ENCODE measurements at places on chromosomes 7 and 10. TPM values are rescaled to one million over a fixed set of nuclear protein-coding genes. Genes with fewer than 3 reads are reported as not detected.

The CACNA2D1 gene
- total RNA-seq: not detected

DNA sequence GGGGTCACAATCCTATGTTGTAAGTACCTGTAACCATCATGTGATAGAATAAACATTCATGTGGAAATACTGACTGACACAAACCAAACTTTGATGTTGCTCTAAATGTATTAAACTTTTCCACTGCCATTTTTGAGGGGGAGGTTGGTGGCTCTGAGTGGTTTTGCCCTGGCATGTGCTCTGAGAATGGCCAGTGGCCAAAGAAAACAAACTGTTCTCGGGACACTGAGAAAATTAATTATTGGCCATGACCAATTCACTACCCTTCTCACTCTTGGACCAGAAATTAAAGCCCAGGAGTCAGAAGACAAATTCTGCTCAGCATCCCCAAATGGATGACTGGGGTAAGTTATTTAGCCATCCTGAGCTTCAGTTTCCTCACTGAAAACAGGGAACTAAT is 195.9 kb downstream of the XPNPEP1 start:
- DNase-seq: no peak

DNA sequence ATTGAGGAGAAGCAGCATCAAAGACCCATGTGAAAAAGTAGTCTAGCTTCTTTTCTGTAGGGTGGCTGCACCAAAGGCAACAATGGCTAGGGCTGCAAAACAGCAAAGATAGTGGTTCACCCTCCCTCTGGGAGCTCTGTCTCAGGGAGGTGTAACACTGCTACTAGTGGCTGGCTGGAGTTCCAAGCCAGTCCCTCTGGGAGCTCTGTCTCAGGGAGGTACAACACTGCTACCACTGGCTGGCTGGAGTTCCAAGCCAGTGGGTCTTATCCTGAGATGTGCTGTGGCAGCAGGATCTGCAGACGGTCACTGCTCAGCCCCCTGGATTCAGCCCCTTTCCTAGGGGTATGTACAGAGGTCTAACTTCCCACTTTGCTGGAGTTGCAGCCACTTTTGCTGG is 37.9 kb upstream of the TMEM140 start:
- DNase-seq: no peak

The ZC3HAV1 gene
- total RNA-seq: 129 TPM

- DNase-seq: no peak
Observed at GRCh38 chr10:126593968-126594701, 76.4 kb downstream of the C10orf90 start.

DNA sequence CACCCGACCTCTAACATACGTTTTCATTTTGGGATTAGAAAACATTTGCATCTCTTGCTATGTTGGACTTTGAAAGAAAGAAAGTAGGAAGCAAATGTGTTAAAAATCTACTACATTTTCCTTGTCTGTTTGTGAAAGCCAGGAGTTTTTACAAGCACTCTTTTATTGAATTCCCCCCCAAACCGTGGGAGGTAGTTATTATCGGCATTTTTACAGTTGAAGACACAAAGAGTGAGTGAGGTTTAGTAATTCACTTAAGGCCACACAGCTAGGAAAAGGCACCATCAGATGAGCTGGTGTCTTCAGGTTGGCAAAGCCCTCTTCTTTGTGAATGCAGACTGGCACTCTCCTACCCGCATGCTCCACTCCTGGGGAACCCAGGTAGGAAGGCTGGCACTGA is 23.5 kb upstream of the SFMBT2 start:
- DNase-seq: no peak

DNA sequence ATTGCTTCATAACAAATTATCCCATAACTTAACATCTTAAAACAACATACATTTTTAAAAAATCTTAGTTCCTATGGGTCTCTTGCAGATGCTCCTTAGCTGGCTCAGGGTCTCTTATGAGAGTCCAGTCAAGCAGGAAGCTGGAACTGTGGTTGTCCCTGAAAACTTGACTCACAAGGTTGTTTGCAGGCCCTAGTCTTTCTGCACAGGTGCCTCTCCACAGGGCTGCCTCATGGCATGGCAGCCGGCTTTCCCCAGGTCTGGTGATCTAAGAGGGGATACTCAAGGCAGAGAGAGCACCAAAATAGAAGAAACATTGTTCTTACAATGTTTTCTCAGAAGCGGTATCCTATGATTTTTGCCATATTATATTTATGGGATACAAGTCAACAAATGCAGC is 127.1 kb downstream of the CDK14 start:
- no peak for DNase-seq

- no peak for DNase-seq
Observed at GRCh38 chr10:128624656-128625530, 498.7 kb upstream of the MKI67 start.
